A549 (cell line): ENCODE measurements at places on chromosomes 7 and 10.
A peak's percentile ranks its signal among the peaks of the same experiment; 100 is the strongest.

- DNase-seq = no peak
These were observed 100.6 kb downstream of the BAMBI start for GRCh38 chr10:28777911-28778310.

GRCh38 chr10:133135116-133135465 is 24.9 kb upstream of the KNDC1 start:
- DNase-seq = no peak

- no peak for DNase-seq
These were observed 208.7 kb upstream of the ZNF32 start for GRCh38 chr10:43857206-43857930.

GRCh38 chr10:103479135-103479534 is at the start of gene CALHM3:
Gene CALHM3, minus strand, starts transcription at chr10:103479240. Its CDS starts 208 bp downstream, at chr10:103479032.
- DNase-seq = peak; percentile 42

DNA sequence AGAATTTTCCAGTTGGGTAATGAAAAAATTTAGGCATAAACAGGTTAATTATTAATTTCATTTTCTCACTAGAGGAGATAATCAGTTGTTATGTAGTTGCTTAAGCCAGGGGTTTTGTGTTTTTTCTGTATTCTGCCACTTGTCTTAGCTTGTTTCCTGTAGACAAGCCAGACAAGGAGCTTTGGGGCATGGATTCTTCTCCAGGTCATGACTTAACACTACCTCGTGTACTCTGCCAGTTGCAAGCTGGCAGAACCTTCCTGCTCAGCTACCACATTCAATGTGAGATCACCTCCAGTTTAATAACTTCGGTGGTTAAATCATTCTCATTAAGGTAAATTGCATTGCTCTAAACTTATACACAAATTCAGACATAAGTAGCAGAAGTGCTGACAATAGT is 1.8 kb downstream of the CCM2 start:
- DNase-seq = no peak

DNA sequence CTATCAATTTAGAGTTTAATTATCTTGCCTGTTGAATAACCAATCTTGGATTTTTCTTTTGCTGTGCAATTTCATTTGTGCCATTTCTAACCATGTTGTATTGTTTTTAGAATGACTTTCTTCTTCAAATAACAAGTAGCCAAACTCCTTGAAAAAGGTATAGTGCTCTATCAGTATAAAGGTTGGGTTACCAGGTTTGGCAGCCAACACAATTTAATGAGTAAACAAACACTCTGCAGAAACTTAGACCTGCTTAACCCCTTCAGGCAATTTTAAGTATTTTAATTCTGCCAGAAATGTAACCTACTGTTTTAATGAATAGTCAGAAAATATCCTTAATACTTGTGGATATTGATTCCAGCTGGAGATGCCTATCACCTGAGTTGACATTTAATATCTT is 299.8 kb downstream of the ARL4A start:
- DNase-seq = no peak

DNA sequence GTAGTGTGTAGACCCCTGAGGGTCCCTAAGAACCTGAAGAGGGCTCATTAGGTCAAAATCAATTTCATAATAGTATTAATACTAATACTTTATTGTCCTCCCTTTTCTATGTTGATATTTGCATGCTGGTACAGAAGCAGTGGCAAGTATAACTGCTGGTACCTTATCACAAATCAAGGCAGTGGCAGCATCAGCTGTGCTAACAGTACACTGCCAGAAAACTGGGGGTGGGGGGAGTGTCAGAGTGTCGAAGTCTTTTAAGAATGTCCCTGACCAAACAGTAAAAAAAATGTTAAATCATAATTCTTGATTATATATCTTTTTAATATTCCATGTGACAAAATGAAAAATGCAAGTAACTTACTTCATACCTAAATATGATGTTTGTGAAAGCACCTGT is 716.9 kb downstream of the MAGI2 start:
- no peak for DNase-seq

DNA sequence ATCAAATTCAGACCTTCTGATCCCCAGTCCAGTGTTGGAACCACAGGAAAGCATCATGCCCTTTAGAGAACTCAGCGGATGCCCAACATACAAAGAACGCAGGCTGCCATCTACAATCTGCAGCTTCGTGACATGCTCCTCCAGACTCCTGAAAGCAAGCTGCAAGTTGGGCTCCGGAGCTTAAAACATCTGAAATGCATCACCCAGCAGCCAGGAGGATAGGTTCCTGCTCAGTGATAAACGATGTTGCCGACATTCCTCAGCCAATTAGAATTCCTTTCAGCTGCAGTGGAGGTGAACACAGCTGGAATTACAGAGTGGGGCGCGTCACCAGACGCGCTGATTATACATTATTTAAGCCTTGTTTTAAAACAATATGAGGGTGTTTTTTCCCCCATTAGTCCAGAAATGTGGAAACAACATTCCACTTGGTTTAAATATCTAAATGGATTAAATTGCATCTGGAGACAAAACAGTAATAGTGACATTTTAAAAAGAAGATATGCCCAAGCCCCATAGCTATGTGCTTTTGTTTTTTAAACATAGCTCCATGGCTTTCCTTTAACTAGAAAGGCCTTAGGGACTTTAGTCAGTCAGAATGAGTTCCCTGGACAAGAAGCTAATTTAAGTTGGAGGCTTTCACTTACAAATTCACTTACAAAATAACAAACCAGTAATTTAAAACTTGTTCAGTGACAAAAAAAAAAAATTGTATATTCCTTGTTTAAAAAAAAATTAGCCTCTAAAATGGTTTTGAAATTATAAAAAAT is 6.3 kb downstream of the SMURF1 start:
- peak; percentile 25 for DNase-seq

DNA sequence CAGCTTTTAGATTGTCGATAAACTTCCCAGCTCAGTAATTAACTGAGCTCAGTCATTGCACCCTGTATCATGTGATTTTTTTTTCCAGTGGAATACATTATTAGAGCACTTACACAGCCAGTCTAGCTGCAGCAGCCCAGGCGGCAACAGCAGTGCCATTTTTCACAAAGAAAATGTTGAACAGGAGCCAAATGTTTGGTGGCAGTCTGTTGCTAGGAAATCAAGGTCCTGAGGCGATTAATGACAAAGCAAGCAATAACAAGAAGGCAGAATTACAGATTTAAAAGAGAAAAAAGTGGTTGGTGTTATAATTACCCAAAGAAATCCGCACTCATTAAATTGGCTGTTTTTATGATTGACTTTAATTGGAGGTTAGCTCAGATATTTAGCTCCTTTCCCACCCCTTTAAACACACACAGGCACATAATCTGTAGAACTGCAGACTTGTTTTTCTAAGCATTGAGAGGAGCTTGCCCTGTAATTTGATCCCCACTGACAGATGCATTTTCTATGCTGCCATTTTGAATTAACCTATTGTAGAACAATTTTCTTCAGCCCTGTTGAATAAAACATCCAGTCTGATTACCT is 267.4 kb downstream of the ADK start:
- DNase-seq = no peak

DNA sequence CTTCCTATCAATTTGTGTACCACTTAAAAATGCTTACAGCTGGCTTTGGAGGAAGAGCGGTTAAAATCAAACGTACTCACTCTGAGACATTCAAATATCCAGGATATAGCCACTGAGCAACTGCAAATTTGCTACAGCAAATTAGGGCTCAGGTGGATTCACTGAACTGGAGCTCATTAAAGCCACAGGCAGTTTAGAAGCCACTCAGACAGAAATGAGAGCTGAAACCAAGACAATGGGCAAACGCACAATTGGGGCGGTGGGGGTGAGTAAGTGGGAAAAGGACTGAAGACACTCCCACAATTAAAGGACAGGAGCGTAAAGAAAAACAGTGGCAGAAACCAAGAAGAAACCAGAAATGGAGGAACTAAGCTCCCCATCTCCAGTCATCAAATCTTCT is 20.5 kb downstream of the MPP7 start:
- no peak for DNase-seq

GRCh38 chr10:123906884-123907652 is 15.5 kb upstream of the CPXM2 start:
- DNase-seq = no peak

- no peak for DNase-seq
These were observed 79.6 kb upstream of the FOXP2 start for GRCh38 chr7:114334989-114335388.

DNA sequence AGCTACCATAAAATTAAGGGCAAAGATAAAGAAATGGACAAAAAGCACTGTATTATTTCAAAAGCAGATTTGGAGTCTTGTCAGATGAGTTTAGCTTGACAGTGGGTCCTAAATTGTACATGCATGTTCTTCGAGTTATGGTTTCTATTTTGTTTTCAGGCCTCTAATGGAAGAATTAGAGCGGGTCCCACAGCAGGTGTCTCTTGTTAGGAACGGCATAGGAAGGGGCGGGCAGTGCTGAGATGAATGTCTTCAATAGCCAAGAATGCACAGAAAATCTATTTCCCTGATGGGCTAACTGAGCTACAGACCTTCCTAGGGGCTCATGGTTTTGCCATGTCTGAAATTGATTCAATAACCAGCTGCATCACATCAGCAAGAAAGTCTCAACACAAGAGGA is 304.4 kb downstream of the FRMD4A start:
- DNase-seq = no peak

DNA sequence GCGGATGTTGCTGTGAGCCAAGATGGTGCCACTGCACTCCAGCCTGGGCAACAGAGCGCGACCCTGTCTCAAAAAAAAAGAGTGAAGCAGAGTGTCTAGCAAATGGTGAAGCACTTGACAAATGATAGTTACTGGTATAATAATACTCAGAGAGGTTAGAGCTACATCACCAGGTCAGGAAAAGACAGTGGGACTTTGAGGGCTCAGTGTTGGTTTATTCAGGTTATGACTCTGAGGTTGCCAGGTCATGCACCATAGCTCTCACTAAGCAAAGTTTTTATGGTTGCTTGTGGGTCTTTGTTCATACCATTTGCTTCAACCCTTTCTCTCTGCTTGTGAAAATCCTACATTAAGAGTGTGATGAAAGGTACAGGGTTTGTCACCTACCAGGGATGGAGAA is 13.6 kb downstream of the MRPS33 start:
- no peak for DNase-seq

DNA sequence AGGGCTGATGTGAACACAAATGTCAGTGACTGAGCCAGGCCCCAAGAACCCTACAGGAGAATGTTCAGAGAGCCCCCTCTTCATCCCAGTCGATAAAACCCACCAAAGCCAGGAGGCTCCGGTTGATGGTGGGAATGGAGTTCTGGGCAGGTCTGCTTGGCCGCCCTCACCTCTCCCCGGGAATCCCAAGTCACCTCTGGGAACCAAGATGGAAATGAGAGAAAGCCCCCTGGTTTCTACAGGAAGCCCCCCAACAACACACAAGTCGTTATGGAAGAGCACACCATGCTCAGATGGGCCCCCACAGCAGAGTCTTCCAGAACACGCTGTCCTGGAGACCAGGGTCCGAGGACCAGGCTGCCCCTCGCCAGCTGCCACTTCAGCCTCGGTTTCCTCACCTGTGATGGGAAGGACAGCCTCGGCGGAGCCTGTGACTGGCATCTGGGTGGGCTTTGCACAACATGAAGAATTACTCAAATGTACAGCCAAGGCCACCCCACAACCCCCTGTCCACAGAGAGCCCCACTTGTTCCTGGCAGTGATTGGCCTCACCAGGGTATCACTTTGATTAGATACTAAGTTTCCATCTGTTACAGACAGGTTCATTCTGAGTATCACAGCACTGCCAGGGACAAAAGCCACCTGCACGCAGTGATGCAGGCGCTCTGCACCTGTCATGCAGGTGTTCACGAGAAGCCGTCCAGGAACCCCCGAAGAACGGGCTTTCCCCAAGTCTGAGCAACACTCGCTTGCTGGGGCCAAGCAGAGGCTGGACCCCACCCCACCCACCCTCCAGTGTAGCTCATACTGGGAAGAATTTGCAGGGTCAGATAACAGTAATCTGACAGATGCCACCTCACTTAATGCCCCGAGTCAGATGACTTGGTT is 57.6 kb downstream of the MKI67 start:
- no peak for DNase-seq

DNA sequence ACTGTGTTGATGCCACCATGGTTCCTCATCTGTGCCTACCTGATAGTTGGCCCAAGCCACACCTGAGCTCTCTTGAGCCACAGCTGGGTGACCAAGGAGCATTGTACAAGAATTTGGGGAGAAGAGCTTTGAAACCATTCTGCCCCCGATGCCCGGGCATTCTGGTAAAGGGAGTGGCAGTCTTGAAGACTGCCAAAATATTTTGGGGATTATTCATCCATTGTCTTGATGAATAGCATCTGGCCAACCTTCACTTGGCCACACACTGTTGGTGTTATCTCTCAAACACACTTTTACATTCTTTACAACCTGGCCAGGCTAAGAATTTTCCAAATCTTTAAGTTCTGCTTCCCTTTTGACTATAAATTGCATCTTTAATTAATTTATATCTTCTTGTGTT is 113.1 kb upstream of the PCBD1 start:
- peak; percentile 7 for DNase-seq

- DNase-seq = no peak
These were observed 119.8 kb downstream of the SMURF1 start for GRCh38 chr7:99024066-99024465.

- DNase-seq = no peak
These were observed 409.0 kb downstream of the CDC14C start for GRCh38 chr7:49333180-49333881.

DNA sequence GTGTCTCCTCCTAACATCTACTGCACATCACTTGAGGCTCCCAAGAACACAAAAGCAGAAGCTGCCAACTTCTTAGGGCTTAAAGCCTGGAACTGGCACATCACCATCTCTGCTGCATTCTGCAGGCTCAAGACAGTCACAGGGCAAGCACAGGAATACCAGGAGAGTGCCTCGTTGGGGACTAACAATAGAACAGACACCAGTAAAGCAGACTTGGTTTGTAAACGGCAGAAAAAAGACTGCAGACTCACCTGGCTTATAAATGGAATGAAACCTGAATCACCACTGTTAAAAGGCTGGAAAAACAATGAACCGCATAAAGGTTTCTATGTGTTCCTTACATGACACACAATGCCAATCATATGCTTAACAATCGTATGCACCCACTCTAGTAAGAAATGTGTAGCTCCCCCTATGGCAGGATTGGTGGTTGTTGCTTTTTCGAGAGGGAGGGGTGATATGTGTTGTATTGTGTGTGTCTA is 12.8 kb downstream of the RHEB start:
- DNase-seq = no peak

GRCh38 chr10:30596013-30596412 is 33.5 kb downstream of the LYZL2 start:
- no peak for DNase-seq

DNA sequence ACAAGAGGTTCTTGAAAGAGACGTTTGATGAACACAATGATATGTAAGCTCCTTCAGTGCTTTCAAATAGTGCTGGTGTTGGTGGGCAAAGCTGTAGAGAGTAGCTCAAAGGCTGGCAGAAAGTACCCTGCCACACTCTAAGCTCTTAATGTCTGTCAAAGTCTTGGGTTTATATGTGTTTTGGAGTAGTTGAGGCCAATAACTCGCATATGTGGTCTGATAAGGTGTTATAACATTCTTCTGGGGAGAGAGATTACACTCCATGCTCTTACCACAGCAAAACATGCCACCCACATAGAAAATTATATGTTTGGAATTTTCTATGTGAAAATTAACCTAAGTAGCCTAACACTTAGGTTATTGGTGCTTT is 30.8 kb upstream of the NME8 start:
- no peak for DNase-seq

- no peak for DNase-seq
These were observed 417.6 kb upstream of the POT1 start for GRCh38 chr7:125347269-125347668.
